ENCODE measurements at places on chromosomes 5 and 9. TPM values are rescaled to one million over a fixed set of nuclear protein-coding genes. Genes with fewer than 3 reads are reported as not detected.

DNA sequence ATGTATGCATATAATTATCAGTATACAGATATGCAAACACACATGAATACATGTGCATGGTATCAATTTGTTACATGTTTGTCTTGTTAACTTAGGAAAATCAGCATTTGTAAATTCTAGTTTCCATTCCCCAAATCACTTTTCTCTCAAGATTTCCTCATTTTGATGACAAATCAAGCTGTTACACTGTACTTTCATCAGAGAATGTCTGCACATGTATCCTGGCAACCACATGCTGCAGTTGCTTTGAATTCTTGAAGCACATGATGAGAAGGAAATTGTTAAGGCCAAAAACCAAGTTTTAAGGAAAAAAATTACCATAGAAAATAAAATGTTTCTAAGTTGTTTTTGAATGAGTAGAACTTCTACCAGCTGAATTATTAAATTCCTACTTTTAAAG is 1834.5 kb downstream of the EFNA5 start:
- DNase-seq = no peak

GRCh38 chr5:176151281-176151680 is 86.9 kb upstream of the SIMC1 start:
- DNase-seq = no peak

PRRX2 gene
- 0.87 TPM for polyA plus RNA-seq

PCDHGC5 gene
- polyA plus RNA-seq = 0.36 TPM

LCN12 gene
- 47.3 TPM for polyA plus RNA-seq

FAM78A gene
- 2.5 TPM for polyA plus RNA-seq

PLEKHG4B gene
- 11.0 TPM for polyA plus RNA-seq

Data from renal cortex interstitium (tissue), 15 donors.